Endothelial cell of umbilical vein (primary cell): ENCODE measurements at places on chromosomes 4 and X. TPM values are rescaled to one million over a fixed set of nuclear protein-coding genes. Genes with fewer than 3 reads are reported as not detected.

The IL1RAPL1 gene
- 0.79 and 0.84 TPM in 2 replicates for polyA plus RNA-seq

The ETDA gene
- polyA plus RNA-seq, result not detected in 2 replicates

The SLC25A5 gene
- polyA plus RNA-seq, result 562 and 651 TPM in 2 replicates

DNA sequence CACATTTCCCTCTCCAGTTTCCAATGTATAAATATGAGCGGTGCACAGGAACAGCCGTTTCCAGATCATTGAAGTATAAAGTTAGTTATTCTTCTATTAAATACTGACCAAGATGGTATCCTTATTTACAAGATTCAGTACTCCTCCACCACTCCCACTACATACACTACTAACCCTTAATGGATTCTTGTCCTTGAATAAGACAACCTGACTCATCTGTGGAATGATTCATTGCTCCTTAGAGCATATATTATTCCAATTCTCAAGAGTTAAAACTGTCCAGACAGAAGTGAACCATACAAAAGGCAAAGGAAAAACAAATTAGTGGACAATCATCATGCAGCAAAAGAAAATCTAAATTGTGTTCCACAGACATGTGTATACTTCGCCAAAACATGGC is 373.3 kb downstream of the IDS start:
- no peak overlapping the region for H3K4me3 ChIP-seq
- peaks cover 13% of the 10 kb centered on the region for H3K4me1 ChIP-seq

- H3K27me3 ChIP-seq, result peaks cover under 1% of the 10 kb centered on the region
- no peak overlapping the region for H3K27ac ChIP-seq
- no peak for DNase-seq
- H3K36me3 ChIP-seq, result no peaks in the 10 kb centered on the region
- H3K4me1 ChIP-seq, result no peaks in the 10 kb centered on the region
- no peak overlapping the region for H3K4me3 ChIP-seq
These were observed 13.5 kb upstream of the PRPS2 start for GRCh38 chrX:12777670-12778069.

GRCh38 chr4:104490770-104491480 is 3.8 kb downstream of the CXXC4 start:
- H3K27ac ChIP-seq, result no peak overlapping the region
- H3K27me3 ChIP-seq, result peaks cover 34% of the 10 kb centered on the region
- H3K4me1 ChIP-seq, result peaks cover 11% of the 10 kb centered on the region

- peaks cover 12% of the 10 kb centered on the region for H3K27me3 ChIP-seq
- H3K36me3 ChIP-seq, result no peaks in the 10 kb centered on the region
- H3K27ac ChIP-seq, result no peak overlapping the region
- H3K4me1 ChIP-seq, result no peaks in the 10 kb centered on the region
- H3K4me3 ChIP-seq, result no peak overlapping the region
These were observed 252.9 kb upstream of the KLF3 start for GRCh38 chr4:38411092-38411491.

- H3K4me3 ChIP-seq, result no peak overlapping the region
- DNase-seq, result no peak
- no peaks in the 10 kb centered on the region for H3K27me3 ChIP-seq
- no peaks in the 10 kb centered on the region for H3K36me3 ChIP-seq
- no peak overlapping the region for H3K27ac ChIP-seq
These were observed 71.5 kb downstream of the SLC16A2 start for GRCh38 chrX:74492720-74493201.
